ENCODE measurements at places on chromosomes 2 and 18.

DNA sequence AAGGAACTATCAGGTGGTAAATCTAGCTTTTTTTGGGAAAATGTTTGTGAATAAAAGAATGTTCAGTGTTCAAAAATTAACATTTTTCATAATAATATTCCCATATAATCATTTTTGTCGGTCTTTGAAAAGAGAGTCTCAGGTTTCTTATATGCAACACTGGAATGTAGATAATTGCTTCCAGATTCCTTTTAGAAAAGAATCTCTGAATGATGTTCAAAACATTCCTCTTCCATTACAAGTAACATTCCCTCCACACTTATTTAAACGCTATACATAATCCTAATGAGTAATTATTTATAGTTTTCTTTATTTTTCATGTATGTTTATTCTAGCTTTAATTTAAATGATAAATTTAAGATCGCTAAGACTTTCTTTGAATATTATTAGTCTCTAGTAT lies 7.0 kb downstream of the ZSWIM2 start:
- no peak for DNase-seq

DNA sequence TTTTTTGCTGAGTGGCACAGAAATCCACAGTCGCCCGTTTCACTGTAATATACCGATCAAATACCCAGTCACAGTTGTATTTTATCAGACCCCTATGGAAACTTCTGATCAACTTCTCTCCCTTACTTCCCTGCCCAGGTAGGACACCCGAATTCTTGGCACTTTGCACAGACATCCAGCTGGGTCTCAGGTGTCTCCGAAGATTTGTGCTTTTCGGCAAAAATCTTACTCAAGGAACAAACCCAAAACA lies 596 bp downstream of the MREG start:
- DNase-seq: no peak

GRCh38 chr18:37778417-37779165 lies 213.0 kb upstream of the CELF4 start:
- peak; percentile 48 for DNase-seq

DNA sequence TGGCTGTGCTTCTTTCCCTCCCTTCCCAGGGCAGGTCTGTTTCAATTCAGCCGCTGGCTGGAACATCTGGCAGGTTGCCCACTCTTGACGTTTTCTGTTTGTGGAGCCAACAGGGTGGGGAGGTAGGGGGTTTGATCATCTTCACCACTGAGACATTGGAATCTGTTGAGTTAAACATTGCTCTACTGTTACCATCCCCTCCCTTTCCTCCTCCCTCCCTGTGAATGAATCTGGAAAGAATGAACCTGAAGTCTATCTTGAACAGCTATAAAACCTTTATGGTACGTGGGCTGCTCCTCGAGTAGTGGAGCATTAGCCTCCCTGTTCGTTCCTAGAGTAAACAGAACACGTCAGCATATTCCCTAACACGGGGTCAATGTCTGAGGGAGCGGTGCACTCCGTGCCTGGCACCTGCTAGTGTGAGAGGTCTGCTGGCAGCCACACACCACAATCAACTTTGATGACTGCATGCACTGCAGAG lies 249.9 kb upstream of the RBBP8 start:
- DNase-seq: no peak

DNA sequence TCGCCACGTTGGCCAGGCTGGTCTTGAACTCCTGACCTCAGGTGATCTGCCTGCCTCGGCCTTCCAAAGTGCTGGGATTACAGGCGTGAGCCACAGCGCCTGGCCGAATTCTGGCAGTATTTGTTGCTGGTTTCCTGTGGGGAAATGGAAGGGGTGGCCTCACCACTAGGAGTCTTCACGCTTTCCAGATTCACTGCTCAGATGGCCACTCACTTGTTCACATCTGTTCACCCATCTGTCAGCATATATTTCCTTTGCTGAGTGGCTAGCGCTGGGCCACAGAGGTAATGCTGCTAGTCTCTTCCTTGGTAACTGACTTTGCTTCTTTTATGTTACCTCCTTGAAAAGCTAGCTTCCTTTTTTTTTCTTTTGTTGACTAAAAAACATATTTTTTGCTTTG lies 27.2 kb downstream of the TMEM177 start:
- no peak for DNase-seq

DNA sequence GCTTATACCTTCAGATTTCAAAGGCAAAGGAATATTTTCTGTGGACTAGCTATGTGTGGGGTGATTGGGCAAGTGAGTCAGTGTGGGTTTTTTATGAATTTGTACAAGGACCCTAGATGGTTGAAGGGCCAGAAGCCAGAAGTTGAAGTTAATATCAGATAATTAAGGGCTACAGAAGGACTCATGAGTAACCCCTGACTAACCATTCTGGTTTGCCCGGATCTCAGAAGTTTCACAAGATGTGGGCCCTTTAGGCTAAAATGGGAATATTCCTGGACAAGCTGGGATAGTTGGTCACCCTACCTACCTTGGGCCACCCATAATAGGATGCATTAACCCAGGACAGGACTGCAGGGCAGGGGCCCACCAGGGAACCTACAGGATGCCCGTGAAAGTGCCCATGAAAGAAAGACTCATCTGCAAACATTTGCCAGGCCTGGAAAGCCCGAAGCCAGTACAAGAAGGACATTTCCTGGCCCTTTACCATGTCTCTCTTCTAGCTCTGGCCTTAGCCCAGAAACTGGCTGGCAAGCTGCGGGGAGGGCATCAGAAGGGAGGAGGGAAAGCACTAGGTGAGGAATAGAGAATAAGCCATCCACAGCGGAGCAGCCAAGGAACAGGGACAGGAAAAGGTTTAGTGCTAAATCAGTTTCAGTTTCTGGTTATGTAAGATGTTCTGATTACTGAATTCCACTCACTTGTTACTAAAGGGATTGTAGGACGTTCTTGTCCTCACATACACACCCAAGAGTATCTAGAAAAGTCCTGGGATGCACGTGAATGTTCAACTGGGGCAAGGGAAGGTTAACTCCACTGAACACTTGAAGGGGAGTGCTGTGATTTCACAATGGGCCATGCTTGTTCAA lies 33.6 kb downstream of the GCG start:
- DNase-seq: no peak

DNA sequence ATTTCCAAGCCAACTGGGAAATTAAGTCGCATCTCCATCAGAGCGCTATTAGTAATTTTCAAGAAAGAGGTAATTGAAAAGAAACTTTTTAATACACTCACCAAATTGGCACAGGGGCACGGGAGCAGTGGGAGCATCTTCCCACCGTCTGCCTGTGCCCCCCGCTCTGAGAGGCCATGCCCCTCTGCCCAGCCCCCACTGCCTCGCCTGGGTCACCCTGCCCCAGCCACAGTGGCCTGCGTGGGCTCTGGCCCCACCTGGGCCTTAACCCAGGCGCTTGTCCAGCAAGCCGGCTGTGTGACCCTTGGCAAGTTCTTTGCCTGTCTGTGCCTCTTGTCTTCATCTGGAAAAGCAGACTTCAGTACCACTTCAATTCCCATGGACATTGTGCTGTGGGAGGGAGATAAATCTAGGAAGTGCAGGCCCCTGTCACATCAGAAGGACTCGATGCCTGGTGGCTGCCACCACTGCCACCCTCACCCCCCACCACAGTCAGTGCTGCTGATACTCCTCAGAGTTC lies 31.9 kb downstream of the GLI2 start:
- no peak for DNase-seq

DNA sequence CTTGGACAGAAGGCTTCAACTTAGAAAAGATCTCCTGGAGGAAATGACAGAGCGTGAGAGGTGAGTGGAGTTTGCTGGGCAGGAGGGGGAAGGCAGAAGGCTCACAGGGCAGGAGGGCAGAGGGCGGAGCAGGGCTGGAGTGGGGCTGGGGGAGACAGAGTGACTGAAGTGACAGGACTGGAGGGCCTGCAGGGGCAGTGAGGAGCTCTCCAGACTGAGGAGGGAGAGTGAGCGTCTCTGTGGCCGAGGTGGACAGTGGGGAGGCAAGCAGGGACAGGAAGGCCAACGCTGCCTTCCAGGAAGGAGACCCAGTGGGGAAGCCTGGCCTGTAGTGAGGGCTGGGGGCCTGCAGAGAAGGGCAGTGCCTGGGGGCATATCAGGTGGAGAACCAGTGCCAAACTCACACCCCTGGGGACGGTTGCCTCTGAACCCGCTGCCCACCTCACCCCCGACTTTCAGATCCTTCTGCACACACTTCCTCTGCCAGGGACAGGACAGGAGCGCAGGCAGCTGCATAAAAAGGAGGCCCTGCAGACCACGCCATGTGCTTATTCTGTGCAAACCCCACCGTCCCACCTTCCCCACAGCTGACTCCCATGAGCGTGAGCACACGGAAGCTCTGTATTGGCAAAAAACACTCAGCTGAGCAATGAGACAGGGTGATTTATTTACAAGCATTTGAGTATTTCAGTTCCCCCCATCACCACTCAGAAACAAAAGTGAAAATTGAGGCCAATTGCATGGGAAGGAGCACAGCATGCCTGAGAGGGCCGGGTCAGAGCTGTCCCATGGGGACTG lies 244.3 kb downstream of the FAM210A start:
- no peak for DNase-seq

DNA sequence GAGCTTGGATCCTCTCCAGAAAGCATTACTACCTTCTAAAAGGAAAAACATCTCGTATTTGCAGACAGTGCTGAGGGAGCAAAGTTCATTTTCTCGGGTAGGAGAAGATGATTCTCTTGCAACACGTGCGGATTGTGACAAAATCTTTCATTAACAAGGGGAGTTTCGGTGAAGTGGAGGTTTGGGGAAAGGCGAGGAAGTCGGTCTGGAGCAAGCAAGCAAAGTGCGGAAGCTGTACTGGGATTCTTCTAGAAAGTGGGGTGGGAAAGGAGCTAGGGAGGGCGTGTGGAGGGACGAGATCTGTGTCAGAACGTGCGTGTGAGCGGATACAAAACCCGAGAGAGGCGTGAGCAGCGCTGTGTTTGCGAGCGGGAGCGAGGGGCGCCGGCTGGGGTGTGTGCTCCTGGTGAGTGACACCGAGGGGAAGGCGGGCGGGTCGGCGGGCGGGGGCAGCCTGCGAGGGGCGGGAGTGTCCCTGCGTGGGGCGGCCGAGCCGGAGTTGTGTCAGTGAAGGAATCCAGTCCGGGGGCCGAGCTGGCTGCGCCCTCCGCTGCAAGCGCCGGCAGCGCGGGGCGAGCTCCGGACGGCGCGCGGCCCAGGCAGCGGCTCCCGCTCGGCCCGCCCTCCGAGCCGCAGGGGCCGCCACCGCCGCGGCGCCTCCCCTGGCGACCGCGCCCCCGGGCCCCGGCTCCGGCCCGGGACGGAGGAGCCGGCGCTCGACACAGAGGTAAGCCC lies at the start of gene SPATS2L:
TSS of gene SPATS2L (plus strand) at position 498 of the 735 bp plus-strand sequence. CDS start 82,552 bp downstream, outside the sequence.
- peak; percentile 14 for DNase-seq

DNA sequence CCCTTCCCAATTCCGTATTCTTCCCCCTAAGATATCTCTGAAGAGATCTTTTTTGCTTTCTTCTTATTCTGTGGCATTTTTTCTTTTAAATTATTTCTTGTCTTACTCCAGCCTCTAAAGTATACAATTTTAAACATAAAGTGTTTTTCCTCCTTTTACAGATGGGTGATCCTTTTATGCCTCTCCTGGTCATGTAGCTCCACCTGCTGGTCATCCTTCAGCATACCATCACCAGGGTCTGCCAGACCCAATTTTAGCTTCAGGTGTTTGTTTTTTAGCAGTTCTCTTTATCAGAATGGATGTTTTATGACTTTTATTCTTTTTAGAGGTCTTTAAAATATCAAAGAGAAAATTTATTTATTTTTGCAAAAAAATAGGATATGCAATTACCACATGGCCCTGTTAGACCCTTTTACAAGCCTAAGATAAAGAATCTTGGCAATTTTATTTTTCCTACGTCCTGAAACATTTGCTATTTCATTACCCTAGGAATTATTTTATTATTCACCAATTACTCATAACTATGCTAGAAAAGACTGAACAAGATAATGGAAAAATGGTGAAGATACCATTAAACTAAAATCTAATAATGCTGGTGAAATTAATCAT lies 55.5 kb downstream of the PIGN start:
- peak; percentile 21 for DNase-seq

- no peak for DNase-seq
Measured at GRCh38 chr2:71612581-71613402, 159.4 kb downstream of the DYSF start.

DNA sequence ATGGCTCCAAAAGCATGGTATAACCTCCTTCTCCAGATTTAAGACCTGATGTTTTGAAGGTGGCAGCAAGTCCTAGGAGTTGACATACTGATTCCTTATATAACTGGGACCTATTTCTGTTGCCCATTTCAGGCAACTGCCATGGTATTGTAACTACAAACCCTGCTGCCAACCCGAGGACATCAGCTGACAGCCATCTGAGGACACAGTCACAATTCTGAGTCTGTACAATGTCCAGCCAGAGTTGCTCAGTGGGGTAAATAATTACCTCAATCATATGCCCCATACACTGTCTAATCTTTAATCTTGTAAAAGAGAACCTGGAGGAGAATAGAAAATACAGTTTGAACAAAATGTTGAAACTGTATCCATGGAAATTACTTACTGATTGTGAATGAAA lies 8.7 kb upstream of the GAREM2 start:
- DNase-seq: no peak

DNA sequence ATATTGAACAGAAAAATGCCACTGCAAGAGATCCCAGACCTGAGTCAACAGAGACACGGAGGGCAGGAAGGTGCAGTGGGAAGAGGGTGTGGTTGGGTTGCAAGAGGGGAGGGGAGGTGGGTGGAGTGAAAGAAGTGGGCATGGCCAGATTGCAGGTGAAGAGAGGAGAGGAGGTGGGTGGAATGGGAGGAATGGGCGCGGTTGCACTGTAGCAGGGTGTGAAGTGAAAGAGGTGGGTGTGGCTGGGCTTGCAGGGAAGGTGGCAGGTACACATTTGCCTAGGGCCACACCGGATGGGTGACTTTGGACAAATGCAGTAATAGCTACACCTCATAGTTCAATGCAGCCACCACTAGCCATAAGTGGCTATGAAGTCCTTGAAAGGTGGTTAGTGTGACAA lies 71.1 kb downstream of the DOCK10 start:
- peak; percentile 46 for DNase-seq

- no peak for DNase-seq
Measured at GRCh38 chr18:46578987-46579386, 78.0 kb downstream of the LOXHD1 start.

- peak; percentile 81 for DNase-seq
Measured at GRCh38 chr2:96868555-96869280, 1.2 kb downstream of the SEMA4C start.

- no peak for DNase-seq
Measured at GRCh38 chr18:10228326-10228725, 226.1 kb upstream of the APCDD1 start.

DNA sequence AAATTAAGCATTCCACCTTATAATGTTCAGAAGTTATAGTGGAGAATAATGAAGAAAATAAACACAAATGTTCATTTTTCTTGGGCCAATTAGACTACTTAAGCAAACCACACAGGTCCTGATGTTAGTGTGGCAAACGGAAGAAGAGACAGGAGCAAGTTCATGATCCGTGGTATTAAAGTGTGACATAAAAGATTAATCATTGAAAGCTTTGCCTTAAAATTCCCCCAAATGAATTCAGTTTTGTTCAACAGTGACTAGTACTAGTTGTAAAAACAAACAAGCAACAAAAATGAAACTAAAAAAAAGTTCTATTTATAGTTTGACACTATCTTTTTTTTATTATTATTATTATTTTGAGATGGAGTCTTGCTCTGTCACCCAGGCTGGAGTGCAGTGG lies 73.7 kb downstream of the RFTN2 start:
- no peak for DNase-seq

GRCh38 chr18:56321470-56321869 lies 316.9 kb downstream of the TXNL1 start:
- no peak for DNase-seq

GRCh38 chr2:117698287-117698686 lies 116.2 kb upstream of the DDX18 start:
- no peak for DNase-seq

All from NCI-H510A (cell line).